NCI-H2081 treated with DMSO at 0.1 percent for 48 hours (cell line): ENCODE measurements at places on chromosomes 4 and X.

DNA sequence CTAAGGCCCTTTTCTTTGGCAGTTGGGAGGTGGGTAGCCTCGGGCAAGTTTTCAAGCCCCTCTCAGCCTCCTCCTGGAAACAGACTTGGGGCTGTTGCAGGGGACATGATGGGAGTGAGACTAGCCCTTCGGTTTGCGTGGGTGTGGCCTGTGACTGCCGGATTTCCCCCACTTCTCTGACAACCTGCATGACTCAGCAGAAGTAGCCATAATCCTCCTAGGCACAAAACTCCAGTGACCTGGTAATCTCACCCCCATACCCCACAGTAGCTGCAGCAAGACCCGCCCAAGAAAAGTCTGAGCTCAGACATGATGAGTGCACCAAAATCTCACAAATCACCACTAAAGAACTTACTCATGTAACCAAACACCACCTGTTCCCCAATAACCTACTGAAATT, 433.7 kb upstream of the AMOT start:
- DNase-seq, result no peak

DNA sequence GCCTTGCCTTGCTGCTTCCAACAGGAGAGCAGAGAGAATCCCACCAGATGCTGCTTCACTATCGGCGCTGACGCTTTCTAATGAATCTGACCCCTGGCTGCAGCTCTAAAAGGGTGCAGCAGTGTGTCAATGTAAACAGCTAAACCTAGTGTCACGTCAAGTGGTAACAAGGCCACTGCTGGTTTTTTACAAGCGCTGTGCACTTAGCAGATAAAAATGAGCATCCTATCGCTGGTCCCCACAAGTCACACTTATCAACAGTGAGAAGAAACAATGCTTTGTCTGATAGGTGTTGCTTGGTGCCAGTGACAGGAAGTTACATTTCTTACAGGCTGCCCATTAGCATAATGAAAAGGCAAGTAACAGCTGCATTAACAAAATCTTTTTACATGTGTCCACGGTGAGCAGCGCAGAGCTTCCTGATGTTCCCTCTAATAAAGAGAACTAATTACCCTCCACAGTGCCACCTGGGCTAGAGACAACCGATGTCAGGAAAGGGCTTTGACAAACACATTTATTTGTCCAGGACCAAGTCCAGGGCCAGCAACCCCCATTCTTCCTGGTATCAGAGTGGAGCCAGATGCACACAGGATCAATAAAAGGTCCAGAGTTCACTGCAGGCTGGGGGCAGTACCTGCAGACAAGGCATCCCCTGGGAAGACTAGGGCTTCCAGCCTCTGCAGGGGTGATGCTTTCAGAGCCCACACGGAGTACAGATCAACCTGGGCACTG, 176.0 kb downstream of the MGST2 start:
- peak; percentile 90 for DNase-seq

GRCh38 chrX:110733166-110733565, 62.5 kb downstream of the CHRDL1 start:
- DNase-seq, result no peak

GRCh38 chr4:87720094-87720691, 70.1 kb downstream of the DMP1 start:
- no peak for DNase-seq

GRCh38 chrX:9899640-9900111, 67.5 kb upstream of the CLDN34 start:
- DNase-seq, result no peak

DNA sequence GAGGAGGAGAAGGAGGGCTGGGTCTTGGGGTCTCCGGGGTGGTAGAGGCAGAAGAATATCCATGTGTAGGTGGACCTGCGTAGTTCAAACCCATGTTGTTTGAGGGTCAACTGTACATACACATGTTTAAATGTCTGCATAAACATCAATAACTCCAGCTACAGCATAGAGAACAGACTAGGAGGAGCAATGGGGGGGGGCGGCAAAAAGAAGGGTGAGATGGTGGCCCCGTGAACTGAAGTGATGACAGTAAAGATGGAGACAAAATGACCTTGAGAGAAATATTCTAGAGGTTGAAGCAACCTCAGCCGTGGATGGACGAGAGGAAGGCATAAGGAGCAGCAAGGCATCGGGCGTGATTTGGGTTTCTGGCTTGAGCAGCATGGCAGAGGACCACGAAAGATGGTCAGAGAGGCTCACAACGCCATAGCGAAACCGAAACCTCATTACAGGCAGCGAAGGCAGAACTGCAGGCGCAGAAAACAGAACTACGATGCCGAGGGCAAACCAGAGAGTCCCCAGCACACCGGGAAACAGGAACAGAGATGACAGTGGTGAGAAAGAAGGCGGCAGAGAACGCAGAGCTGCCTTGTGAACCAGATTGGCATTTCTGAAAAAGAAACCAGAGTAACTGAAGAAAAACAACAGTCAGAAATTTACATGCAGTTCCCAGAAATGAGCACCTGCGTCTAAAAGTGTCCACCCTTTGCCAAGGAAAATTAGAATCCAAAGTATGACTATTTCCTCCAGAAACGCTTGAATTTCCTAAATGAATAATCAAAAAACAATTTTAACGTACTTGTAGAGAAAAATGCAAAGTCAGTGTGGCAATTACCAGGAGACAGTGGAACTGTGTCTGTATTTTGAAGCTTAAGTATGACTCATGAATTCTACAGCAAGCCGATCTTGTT, 50.3 kb upstream of the ENPP6 start:
- DNase-seq, result no peak

GRCh38 chr4:153517159-153517558, 51.0 kb downstream of the TMEM131L start:
- no peak for DNase-seq

DNA sequence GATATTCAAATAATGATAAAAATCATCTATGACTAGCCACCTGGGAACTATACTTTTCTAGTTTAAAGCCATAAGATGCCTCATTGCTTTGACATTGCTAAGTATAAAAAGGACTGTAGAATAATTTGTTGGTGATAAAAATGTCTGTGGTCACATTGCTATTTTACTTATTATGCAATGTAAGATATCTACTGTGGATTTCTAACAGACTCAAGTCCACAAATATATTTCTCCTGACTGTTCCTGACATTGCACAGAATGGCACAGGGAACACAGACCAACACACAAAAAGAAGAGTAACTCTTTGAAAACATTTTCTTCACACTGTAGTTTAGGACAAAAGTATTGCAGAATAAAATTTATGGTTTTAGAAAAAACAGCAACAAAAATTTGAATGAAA, 2.2 kb upstream of the TMPRSS11E start:
- DNase-seq, result no peak

DNA sequence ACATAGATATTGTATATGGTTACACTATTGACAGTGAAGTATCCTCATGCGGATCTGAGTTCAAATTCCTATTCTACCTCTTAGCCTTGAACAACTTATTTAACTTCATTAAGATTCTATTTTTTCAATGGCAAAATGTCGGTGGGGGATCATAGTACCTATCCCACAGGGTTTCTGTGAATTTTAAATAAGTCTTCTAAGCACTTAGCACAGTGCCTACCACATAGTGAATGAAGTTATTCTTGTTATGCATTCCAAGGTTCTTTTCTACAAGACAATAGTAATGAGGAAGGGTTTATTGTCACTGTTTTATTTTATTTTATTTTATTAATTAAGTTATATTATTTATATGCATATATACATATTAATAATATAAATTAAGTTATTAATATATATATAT, 8.8 kb upstream of the ENAM start:
- DNase-seq, result no peak

DNA sequence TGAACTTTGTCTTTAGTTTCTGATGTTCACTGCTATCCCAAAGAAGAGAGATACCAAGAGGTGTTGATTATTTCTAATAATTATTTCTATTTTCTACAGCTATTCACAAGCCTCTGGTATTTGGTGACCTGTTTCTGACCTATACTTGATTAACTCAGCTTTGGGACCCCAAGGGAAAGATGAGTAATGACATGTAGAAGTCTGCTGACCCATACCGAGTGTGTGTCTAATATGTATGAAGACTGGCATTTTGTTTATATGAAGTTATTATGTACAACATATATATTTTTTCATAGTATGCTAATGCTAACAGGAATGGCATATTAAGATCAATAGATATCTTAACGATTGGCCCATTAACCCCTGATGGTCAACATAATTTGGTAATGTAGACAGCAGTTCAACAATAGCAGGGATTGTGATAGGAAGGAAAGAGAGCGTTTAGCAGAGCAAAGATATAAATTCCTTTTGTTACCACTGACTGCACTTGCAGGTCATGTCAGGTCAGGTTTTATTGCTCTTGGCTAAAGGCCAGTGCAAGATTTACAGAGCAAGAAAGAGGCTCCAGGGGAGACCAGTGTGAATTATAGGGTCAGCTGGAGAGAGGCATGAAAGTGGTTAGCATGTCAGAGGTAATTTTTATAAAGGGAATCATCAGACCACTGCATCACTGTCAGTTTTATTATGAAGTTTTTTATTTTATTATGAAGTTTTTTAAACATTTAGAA, 94.7 kb upstream of the DIPK2B start:
- DNase-seq, result no peak

GRCh38 chr4:113050837-113051236, 1.4 kb downstream of the ANK2 start:
- no peak for DNase-seq

DNA sequence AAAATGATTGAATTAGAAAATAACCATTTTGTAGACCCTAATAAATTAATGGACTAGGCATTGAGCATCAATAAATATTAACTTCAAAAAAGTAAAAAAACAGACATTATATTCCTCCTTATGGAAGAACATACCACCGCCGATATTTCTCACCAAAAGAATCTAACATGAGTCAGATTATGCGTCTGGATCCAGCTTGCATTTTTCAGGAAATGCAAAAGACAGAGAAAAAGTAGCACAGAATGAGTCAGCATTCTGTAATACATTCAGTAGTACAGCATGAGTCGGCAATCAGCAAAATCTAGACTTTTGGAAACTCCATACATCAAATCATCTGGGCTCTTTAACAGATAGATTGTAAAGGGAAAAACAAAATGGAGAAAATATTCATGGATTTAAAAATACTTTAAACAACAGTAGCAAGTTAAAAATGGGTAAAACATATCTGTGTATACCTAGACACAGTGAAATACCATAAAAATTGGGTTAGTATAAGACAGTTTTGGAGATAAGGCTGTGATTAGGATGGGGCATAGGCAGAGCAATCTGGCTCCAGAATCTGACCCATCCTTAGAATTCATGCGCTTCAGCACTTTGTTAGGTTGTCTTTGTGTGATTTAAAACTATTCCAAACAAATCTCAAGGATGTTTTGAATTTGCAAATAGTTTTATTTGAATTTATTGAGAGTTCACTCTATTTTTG, 633.0 kb upstream of the FAM241A start:
- DNase-seq, result no peak

- DNase-seq, result no peak
These were observed 2.3 kb downstream of the PFKFB1 start for GRCh38 chrX:54991706-54992105.

- DNase-seq, result no peak
These were observed 78.1 kb upstream of the ADGRA3 start for GRCh38 chr4:22593933-22594332.

GRCh38 chrX:7069556-7069955, 78.0 kb upstream of the STS start:
- DNase-seq, result no peak

DNA sequence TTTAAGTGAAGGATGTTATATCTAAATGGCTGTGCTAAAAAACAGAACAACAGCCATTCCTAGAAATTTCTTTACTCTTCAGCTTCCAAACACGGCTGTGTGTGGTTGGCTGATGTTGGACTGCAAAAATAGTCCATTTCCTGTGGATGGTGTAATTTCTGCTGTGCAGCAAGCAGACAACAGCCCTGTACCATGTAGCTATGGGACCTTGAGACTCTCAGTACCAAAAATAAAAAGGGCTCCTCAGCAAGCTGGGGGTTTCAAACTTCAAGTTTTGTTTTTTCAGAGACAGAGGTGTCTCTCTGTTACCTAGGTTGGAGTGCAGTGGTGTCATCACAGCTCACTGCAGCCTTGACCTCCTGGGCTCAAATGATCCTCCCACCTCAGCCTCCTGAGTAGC, 18.1 kb downstream of the CD40LG start:
- DNase-seq, result no peak

- no peak for DNase-seq
These were observed 127.0 kb upstream of the FUNDC1 start for GRCh38 chrX:44669626-44670025.

- DNase-seq, result no peak
These were observed 242.1 kb upstream of the TRAM1L1 start for GRCh38 chr4:117327491-117327890.

GRCh38 chr4:150178161-150178560, 99.9 kb downstream of the DCLK2 start:
- no peak for DNase-seq
